ENCODE measurements at places on chromosomes 3 and 15.

- DNase-seq = no peak
These were observed 369.0 kb downstream of the SV2B start for GRCh38 chr15:91468871-91469580.

DNA sequence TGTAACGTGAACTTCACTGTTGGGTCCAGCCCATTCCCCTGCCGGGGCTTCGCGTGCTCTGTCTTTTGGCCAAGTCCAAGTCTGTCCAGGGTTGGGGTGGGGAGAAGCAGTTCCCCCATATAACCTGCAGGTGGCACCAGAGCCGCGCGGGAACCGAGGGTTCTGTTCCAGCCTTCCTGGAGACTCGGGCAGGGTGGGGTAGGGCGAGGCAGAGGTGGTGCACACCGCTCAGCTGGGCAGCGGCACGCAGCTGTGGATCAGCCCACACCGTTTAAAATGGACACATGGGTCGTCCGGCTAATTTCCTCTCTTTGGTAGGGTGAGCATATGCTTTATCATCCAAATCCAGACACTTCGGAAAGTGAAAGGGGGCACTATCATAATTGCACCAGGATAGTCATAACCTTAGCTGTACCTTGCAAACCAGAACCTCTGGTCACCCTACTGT, 118.1 kb downstream of the TBC1D2B start:
- peak; percentile 89 for DNase-seq

DNA sequence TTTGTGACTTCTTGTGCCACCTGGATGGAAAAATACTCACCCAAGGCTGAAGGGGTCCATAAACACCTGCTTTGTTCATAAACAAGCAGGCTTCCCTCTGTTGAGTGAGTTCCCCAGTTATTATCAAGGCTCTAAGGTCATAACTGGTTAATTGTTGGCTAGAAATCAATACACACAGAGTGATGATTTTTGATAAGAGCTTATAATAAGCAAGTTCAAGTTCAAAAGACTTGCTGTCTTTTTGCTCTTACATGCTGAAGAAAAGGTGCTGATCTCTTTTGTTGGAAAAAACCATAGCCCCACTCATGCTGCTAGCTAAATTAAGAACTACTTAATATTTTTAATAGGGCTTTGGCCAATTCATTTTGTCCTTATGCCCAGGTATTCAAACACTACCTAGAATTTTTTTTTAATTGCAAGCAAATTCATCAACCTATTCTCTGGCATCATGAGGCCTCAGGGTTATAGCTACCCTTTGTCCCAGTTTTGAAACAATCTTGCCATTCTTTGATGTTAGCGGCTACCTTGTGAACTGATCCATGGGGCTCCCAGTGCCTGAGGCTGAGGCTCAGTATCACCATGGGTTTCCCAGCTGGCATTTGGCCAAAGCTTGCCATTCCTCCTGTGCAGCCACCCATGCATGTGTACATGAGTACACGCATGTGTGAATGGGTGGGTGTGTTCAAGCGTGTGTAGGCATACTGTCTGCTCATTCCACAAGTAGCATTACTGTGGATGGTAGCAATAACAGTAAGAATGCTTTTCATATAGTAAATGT, 127.6 kb upstream of the LPP start:
- DNase-seq = no peak

DNA sequence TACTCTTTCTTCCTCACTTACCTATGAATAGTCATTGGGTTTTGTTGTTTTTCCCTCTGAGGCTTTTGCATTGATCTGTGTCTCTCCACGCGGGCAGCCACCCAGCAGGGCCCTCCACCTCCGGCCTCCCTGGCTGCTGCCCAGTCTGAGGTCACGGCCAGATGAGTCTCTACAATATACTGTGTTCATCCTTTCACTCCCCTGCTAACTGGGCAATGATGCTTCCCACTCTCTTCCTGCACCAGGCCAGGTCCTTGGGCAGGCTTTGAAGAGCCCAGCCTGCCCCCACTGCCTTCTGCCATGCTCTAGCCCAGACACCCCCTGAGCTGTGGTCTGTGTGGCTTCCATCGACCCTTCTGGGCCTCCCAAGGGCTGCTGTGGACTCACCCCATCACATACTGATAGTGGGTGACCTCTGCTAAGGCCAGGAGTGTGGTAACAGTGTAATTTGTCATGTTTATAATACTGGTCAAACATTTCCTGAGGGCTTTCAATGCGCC, 18.0 kb downstream of the PDIA5 start:
- DNase-seq = no peak

DNA sequence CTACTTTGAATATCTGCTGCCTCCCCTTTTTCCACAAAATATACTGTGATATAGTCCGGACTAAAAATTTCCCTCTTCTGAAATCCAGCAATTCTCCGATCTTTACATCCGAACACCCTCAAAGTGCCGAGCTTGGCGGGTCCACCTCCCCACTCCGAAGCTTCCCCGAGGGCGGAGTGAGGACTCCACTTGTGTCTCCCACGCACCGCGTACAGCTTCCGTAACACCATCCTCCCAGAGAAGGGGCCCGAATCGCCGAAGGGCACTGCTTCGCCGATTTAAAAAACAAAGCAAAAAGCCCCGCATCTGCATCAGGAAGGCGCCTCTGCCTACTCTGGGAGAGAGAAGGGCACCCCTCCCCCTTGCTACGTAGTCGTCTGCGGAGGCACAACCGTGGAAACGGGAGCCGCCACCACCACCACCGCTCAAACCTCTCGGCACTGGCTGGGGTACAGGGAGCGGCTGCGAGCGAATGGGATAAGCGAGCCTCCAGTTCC, 551 bp downstream of the NCBP2 start:
- DNase-seq = no peak

DNA sequence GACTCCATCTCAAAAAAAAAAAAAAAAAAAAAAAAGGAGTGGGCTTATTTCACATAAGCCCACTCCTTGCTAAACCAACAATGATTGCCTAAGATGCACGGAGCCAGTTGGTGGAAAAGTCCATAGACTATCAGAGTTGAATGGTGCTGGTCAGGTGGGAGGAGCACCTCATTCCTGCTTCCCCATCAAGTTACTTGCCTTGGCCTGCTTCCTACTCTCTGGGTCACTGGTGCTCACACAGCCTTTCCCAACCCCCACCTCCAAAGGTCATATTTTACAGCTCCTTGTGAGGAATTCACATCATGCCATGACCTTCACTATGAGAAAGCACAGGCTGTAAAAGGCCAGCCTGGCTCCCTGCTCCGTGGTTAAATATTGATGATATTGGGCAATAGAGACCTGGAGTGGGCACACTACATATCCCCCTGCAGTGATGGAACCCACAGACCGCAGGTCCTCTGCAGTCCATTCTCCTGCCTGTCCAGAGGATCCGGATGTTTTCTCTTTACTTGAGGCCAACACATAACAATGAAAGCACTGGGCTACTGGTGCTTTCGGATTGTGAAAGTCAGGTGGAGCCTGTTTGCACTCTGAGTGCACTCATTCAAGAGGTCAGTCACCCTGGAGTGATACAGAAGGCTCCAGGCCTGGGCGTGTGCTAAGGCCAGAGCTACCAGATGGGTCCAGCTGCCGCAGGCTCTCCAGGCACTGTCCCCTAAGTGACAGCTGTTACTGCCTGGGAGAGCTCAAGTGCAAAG, at the start of gene SLC51B:
TSS of gene SLC51B (plus strand) at position 664 of the 758 bp plus-strand sequence. CDS start 4,618 bp downstream, outside the sequence.
- no peak for DNase-seq

DNA sequence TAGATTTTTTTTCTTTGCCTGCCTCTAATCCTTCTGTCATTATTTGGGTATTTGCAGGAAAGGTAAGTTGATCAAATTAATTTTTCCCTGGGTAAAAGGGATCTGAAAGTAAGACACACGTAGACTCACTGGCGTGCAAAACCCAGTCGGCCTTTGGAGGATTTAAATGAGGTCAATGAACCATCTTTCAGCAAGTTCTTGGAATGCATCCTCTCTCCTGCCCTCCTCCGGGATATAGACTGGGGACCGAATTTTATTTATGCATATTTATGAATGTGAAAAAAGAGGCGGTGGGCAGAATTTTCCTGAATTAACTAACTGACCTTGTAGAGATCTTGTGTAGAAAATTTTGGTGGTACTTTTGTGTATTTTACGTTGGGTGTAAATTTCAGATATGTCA, 2.2 kb downstream of the CADM2 start:
- no peak for DNase-seq

- DNase-seq = peak; percentile 23
These were observed 418.8 kb upstream of the NR2F2 start for GRCh38 chr15:95911570-95912279.

DNA sequence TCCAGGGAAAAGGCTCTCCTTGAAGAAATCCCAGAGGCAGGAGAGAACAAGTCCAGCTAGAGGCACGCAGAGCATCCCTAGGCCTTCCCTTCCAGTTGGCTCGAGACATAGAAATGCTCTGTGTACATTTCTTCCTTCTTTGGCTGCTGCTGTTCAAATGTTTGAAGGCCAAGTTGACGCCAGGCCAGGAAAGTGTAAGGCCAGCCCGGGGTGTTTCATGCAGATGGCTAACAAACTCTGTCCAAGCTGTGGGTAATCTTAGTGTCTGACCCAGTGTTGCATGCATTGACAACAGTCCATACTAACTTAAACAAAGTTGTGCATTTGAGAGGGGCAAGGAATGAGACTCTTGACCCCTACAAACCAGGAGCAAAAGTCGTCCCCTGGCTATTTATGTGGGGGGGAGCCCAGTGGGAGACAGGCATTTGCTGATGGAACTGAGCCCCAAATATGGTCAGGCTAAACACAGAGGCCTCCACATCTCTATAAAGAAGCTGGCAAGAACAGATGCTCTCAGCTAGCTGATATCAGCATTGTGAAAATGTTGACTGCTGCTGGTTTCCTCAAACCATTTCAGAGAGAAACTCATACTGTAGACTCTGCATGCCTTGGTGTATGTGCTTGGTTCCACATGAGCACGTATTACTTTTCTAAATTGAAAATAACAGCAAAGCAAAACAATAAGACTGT, 139.5 kb downstream of the ADAMTS9 start:
- DNase-seq = no peak

GRCh38 chr3:125121246-125122010, 65.6 kb upstream of the HEG1 start:
- DNase-seq = no peak

DNA sequence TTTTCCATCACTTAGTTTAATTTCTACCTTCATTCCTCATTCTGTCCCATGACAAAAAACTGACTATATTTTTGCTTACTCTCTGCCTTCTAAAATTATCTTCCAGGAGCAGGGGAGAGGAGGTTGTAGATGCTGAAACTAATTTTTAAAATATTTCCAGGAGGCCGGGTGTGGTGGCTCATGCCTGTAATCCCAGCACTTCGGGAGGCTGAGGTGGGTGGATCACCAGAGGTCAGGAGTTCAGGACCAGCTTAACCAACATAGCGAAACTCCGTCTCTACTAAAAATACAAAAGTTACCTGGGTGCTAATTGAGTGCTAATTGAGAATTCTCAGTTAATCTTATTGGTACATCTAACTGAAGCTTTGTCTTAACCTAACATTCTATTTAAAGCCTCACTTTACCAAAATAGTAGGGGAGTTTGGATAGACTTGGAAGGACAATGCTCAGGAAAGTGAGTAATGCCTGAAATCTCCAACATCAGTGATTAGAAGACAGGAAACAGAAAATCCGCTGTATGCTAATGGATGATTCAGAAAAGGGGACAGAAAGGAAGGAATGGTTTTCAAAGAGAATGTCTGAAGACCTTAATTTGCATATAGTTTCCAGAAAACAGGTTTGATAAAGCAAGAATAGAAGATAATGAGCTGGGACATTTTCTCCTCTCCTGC, 336.1 kb downstream of the GBE1 start:
- no peak for DNase-seq

DNA sequence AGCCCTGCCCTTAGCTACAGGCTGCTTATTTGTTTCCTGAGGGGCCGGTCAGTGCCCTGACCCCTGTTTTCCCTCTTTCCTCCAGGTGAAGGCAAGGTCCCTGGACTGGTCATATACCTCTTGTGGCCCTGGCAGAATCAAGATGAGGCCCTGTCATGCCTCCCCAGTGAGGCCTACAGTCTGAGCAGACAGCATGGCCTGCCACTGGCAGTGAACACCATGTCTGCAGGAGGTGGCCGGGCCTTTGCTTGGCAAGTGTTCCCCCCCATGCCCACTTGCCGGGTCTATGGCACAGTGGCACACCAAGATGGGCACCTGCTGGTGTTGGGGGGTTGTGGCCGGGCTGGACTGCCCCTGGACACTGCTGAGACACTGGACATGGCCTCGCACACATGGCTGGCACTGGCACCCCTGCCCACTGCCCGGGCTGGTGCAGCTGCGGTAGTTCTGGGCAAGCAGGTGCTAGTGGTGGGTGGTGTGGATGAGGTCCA, 1.2 kb downstream of the KLHDC8B start:
- no peak for DNase-seq

DNA sequence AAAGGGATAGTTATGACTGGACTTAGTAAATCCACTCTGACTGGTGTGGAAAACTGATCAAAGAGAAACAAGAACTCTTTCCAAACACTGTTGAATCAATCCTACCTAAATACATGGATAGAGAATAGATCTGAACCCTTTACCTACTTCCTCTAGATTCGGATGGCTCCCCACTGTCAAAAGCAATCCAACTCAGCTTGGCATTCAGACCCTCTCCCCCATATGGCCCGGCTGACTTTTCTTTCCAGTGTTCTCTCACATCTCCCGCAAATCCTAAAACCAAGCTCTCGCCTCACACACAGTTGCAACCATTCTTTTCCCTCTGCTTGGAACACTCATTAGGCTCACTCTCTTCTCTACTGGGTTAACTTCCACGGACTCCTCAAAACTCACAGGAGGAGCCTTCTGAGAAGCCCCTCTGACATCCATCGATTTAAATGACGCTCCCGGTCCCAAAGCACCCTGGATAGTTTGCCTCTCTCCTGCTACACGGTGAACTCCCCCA, 639 bp downstream of the SPICE1 start:
- DNase-seq = no peak

DNA sequence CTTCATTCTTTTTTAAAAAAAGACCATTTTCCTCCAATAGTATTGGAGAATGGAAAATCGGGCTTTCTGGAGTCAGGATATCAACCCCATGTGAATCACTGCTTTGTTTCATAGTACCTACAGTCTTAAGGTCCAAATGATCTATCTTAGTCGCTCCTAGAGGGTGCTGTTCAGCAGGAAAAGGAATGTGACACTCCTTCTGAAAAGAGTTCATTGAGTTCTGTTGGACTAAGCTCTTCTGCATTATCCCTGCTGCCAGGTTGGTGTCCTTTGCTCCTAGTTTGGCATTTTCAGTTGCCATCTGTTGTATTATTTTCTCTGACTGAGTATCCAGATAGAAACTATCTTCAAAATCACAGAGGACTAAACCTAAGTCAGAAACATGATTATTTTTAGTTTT, 57.2 kb downstream of the POLQ start:
- no peak for DNase-seq

DNA sequence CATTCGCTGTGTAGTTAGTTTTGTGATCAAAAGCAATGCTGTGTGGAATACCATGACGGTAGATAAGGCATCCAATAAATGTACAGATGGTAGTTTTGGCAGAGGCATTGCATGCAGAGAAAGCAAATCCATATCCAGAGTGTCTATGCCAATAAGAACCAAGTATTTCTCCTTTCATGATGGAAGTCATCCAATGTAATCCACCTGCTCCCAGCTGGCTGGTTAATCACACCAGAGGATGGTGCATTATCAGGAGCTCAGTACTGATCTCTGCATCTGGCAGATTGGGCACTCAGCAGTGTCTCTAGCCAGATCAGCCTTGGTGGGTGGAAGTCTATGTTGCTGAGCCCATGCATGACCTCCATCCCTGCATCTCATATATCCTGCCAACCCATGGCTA, 677.7 kb upstream of the NECTIN3 start:
- no peak for DNase-seq

- DNase-seq = no peak
These were observed 209.5 kb downstream of the ZIC1 start for GRCh38 chr3:147618691-147619090.

- peak; percentile 57 for DNase-seq
These were observed 136.9 kb downstream of the NUP210 start for GRCh38 chr3:13282986-13283876.
